ENCODE measurements at places on chromosomes 2 and 18. TPM values are rescaled to one million over a fixed set of nuclear protein-coding genes. Genes with fewer than 3 reads are reported as not detected.
A peak's percentile ranks its signal among the peaks of the same experiment; 100 is the strongest.

- DNase-seq: peak; percentile 65
Measured at GRCh38 chr2:233418761-233419546, 64.7 kb downstream of the DGKD start.

GRCh38 chr2:127054996-127055785 lies 51.8 kb downstream of the BIN1 start:
- DNase-seq: no peak

GRCh38 chr2:201572846-201573508 lies 70.3 kb downstream of the TMEM237 start:
- no peak for DNase-seq

DNA sequence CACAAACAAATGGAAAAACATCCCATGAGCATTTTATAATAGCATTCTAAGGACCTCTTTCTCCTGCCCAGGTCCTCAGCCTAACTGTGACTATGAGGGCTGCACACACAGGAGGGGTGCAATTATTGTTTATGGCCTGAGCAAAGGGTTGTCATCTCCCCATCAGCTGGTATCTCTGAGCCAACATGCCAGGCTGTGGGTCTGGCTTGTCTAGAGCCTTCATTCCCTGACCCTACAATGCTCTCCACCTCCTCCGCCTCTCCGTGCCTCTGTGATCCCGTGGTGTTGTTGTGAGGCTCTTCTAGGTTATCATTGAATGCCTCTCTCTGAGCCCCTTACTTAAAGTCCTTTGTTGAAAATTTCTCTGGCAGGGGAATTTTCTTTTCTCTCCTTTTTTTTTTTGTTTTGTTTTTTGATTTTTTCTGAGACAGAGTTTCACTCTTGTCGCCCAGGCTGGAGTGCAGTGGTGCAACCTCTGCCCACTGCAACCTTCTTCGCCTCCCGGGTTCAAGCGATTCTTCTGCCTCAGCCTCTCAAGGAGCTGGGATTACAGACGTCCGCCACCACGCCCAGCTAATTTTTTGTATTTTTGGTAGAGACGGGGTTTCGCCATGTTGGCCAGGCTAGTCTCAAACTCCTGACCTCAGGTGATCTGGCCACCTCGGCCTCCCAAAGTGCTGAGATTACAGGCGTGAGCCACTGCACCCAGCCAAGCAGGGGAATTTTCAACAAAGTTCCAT lies 126.4 kb downstream of the SMAD7 start:
- peak; percentile 1 for DNase-seq

Gene WNT10A
- total RNA-seq: not detected

Gene LRRC30
- not detected for total RNA-seq

Gene GBX2
- not detected for total RNA-seq

GRCh38 chr18:11800566-11801334 lies 50.5 kb upstream of the CHMP1B start:
- no peak for DNase-seq

DNA sequence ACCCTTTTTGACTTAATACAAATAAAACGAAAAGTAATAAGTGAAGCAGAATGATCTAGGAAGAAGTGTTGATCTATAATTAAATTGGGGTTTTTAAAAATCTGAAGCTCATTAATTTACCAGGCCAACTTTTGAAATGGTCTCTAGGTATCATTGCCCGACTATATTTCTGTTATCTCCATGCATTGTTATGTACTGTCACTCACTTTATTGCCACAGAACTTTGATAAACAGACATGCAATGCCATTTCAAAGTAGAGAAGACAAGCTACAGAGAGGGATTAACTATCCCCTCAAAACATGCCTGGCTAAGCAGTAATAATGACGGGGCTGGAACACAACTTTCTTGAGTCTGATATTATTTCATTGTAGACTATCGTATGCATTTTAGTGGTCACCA lies 147.6 kb upstream of the ITGA4 start:
- no peak for DNase-seq

DNA sequence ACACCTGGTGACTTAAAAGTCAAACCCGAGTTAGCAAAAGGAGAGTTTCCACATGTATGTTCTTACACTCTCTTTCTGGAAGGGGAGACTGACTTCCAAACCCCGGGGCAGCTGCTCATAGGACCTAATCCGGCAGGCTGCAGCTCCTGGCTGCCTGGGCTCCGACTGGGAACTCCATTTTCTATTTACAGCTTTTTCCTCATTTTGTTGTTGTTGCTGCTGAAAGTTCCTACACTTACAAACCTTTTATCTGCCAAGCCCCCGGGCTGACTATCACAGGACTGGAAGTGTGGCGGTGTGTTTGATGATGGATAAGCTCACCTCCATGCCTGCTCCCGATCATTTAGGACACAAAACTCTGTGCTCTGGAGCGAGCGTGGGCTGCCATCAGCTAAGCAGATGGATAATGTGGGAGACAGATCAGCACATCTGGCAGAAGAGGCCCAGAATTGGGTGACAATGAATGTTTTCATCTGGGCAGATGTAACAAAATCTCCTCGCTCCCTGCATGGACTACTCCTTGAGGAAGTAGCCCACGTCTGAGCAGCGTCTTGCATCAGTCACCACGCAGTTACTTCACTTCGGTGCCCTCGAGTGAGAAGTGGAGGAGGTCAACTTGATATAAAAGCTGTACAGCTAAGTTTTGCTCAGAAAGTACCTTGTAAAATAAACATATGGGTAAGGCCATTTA lies 114.4 kb upstream of the COPS8 start:
- DNase-seq: peak; percentile 47

Gene FAM136A
- total RNA-seq: 37.1 TPM

DNA sequence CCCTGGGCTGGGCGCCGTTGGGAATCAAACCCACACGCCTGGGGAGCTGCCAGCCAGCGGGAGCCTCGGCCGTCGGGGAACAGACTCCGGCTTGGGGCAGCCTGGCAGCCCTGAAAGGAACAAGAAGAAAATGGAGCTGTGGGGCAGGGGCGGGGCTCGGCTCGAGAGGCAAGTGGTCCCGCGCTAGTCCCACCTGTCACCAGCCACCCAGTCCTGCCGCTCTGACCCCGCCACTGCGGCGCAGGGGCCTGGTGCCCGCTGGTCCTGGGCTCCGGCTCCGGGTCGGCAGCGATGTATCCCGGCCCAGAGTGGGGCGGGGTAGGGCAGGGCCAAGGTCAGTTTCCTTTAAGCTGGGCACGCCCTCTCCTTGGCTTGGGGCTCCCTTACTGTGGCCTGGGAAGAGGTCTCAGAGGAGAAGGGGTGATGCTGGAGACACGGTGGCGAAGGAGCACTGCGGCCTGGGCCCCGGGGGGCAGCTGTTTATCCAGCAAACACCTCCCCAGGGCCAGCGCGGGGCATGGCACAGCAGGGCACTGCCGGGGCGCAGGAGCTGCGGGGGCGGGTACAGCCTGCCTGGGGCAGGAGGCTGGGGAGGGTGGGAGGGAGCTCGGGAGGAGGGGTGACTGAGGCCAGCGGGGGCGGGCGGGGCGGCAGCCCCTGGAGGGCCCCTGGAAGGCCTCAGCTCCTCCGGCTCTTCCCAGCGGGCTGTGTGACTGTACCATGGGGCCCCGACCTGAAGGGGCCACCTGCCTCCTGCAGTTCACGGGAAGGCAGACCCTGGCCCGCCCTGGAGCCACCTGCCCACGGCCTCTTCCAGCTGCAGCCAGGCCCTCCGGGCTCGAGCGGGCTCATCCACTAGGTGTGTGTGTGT lies 15.6 kb downstream of the ODC1 start:
- DNase-seq: peak; percentile 81

Gene EVX2
- not detected for total RNA-seq

DNA sequence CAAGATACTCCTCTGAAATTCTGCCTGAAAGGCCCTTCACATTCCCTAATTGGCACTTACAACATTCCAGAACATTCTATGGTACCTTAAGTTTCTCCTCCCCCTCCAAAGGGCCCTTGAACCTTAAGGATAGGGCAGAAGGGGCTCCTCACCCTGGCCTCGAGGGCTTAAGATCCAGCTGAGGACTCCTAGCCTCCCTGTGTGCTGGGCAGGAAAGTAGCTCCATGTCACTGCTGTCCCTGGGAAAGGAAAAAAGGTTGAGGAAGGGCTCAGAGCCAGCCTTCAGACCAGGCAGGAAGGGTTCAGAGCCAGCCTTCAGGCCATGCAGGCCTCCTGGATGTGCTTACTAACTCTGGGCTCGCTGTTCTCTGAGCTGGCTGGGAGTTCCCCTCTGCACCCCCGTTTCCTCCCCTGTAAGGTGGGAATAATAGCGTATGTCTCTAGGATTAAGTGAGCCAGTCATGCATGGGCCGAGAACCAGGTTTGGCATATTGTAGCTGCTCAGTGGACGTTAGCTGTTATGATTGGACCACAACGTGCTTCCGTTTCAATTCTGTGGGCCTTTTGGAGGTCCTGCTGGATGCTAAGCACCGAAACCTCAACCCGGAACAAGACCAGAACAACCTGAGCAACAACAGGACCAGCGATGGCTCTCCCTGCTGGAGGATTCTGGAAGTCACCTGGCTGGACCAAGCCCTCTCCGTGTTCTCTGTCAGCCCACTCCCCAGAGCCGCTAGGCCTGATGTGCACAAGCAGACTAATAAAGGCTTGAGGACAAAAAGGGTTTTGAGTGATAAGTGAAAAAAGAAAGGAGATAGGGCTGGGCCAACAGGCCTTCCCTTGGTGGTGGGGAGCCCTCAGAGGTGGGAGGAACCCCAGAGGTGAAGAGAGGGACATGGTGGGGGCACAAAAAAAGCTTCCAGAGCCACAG lies 1.0 kb upstream of the B3GNT7 start:
- no peak for DNase-seq

- no peak for DNase-seq
Measured at GRCh38 chr2:58930537-58930936, 689.4 kb upstream of the FANCL start.

DNA sequence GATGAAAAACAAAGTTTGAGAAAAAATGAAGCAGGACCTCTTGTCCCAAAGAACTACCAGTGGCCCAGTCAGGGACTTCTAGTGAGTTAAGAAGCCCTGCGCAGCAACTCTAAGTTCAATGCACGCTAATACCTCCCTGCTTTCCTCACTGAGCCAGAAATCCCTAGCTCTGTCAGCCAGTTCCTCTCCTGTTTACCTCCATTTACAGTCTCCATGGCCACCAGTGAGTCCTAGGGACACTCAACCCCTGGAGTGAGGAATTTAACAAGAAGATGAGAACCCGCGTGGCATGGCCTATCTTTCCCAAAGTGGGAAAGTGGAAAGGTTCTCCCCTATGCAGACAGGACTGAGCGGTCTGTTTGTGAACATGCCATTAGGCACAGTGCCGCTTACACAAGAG lies 31.0 kb downstream of the MRPL33 start:
- no peak for DNase-seq

GRCh38 chr2:85283641-85284040 lies 44.1 kb downstream of the TGOLN2 start:
- no peak for DNase-seq

DNA sequence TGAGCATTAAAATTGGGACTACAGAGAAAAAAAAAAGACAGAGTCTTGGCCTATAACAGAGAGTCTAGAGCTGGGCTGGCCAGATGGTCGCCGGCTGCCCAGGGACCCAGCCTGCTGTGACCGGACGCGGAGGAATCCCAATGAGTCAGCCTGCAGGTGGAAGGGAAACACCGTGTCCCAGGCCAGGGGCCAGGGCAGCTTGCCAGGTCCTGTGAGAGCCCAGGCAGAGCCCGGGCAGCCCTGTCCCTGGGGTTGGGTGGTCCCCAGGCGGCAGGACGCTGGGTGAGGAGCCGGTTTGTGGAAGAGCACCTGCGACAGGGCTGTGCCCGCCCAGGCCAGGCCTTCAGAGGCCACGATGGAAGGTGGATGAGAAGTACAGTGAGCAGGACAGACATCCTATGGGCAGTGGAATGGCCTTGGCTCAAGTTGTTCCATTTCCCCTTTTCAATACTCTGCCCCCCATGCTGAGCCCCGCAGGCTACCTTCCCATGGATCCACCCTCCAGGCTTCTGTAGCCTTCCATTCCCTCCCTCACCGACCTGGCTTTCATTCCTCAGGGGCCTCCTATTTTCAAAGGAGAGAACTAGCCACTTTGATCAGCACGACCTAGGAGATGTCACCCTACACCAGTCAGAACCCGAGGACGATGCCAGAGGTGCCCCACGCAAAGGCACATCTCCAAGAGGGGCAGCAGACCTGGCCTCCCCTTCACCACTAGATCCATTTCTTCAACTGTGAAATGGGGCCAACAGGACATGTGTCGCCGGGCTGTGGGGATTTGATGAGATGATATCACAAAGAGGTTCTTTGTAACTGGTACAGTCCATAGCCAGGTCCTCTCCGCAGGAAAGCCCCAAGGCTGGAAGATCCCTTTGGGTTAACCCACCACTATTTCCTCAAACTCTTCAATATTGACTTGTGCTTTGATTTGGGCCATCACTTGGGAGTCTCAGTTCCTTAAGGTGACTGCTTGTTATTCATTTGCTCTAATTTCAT lies 87.5 kb downstream of the POLR1A start:
- peak; percentile 51 for DNase-seq

GRCh38 chr2:10844097-10844496 lies 31.5 kb upstream of the PDIA6 start:
- DNase-seq: peak; percentile 77

- DNase-seq: no peak
Measured at GRCh38 chr2:105344704-105345345, 7.5 kb downstream of the C2orf49 start.

DNA sequence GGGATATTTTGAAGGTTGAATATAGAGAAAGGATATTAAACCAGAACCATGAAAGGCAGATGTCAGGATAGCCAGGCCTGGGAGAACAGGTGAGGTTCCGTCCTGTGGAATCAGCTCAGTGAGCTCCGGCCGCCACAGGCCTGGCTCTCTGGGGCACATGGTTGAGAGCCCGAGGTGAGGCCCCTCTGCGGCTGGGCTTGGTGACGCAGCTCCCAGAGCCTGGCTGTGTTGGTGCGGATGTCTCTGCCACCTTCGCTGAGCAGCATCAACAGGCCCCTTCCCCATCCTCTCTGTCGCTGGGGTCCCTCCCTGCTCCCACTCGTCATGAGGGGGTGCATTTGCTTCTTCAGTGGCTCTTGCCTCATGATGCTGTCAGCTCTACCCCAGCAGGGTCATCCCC lies 70.7 kb upstream of the PXDN start:
- DNase-seq: no peak

DNA sequence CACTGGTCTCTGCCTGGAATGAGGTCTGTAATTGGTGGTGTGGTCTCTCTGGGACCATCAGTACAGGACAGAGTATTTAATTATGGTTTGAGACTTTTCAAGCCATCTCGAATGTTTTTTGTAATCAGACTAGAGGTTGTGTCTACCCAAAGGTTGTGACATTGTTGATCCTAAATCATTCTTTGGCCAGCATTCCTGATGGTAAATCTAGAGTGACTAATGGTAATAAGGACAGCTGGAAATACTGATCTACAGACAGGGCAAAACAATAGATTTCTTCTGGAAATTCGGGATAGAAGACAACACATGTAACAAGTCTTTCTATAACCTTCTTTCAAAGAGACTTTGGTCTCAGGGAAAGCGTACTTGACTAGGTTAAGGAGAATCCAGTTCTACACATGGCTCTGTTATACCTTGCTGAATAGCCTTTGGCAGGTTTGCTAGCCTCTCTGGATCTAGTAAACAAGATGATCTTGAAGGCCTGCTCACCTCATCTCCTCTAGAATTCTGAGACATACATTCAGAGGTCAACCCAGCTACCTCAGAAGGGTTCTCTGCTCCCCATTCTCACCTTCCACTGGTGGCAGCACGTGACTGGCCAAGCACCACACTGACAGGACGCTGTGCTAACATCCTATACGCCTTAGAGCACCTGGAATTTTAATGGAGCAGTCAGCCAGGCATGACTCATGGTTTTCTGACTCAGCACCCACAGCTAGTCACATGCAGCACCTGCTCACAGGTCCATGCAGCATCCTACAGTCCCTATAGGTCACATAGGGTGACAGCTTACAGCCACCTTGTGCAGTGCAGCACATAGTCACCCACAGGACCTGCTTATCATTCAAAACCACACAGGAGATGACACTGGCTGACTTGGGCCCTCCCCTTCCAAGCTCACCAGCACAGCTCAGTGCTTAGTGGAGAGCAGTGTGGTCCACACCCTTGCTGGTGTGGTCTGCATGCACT lies 12.2 kb downstream of the PLB1 start:
- DNase-seq: peak; percentile 44

All from stomach (tissue), 19 donors.